Astrocyte of the spinal cord (primary cell): ENCODE measurements at places on chromosomes 12 and 14.

GRCh38 chr12:115172521-115172920 lies 488.5 kb upstream of the TBX3 start:
- peak; percentile 22 for DNase-seq

DNA sequence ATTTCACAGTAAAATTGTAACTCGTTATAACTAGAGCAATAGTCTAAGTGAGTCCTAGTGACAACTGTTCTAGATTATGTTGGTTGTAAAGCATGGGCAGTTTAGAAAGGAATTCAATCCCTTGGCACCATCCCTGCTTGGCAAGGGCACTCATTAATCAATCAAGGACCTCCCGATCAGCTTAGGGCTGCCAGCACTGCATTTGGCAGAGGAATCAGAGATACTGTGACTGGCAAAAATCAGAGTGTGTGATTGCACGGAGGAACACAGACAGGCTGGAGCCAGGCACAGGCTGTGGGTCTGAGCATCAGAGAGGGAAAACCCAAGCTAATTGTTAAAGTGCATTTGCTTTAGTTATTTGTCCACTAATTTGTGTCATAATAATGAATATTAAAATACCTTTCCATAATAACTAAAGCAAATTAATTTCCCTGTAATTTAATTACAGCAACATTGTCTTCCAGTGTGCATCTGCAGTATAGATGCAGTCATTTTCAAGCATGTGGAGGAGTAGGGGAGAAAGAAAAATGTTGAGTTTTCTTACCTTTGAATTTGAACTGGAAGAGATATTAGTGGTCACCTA lies 3.2 kb upstream of the EGLN3 start:
- DNase-seq = no peak

DNA sequence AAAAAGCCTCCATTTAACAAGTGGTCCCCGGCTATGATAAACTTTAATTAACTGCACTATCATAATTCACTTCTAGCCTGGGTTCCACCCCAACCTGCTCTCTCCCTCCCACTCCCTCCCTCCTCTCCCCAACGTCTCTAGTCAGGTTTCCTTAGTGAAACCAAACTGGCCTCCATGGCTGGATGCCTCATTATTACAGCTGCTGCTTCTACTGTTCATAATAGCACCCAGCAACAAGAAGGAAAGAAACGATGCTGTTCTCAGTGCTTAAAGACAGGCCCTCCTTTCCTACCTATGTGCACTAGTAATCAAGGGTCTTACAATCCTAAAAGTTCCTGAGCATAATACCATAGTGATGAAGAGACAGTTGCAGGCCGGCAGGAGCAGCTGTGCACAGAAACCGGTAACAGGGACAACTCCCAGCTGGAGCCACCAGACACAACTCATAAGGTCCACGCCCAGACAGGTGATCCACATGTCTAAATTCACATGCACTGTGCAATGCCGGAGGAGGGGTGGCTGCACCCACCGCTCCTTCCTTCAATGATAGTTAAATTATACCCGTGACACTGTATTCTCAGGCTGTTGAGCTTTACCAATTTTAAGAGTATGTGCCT lies 6.2 kb downstream of the IRF2BPL start:
- DNase-seq = no peak

DNA sequence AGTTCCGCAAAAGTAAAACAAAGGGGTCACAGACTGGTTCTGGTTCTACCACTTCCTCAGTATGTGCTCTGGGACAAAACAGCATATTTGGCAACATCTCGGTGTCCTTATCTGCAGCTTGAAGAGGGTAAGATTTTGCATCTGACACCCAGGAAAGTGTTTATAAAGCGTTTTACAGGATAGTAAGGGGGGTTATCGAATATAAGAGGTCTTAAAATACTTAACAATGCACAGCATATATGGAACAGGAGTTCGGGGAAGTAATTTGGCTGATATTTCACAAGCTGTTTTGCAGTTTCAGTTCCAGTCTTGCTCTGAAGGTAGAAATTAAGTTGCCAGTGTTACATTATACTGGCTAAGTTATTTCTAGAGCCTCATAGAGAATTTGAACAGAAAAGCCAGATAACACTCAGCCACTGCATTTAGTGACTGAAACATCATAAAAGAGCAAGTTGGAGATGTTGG lies 904 bp upstream of the MAP4K5 start:
- DNase-seq = no peak

DNA sequence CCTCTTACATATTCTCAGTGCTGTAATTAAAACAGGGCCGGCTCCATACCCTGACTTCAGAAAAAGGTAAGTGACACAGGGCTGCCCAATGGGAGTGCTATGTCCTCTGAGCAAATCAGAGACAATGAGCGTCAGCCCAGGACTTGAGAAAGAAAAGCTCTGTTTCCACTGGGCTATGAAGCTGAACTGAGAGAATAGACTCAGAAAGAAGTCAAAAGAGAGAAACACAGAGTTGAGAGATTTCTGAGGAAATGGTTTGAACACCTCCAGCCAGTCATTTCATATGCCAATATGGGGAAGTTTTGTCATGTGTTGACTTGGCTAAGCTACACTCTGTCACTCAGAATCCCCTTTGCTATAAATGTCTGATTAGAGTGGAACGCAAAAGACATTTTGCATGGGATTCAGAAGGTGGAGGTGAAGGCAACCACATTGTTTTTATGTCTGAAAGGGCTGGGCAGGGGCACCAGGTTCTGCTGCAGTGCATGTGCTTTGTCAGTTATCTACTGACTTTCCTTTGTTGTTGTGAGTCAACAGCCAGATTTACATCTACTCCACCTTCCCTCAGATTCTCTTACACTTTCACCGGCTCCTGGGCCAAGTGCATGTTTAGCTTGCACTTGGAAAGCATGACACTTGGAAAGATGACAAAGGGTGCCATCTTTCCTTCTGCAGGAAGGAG lies 313.3 kb downstream of the DUSP6 start:
- no peak for DNase-seq
